Bronchial smooth muscle cell (primary cell): ENCODE measurements at places on chromosomes 11 and 22. TPM values are rescaled to one million over a fixed set of nuclear protein-coding genes. Genes with fewer than 3 reads are reported as not detected.

MS4A6E gene
- not detected in 2 replicates for total RNA-seq

P2RY6 gene
- not detected in 2 replicates for total RNA-seq

TMEM86A gene
- 0.47 and 0.60 TPM in 2 replicates for total RNA-seq

LRP4 gene
- total RNA-seq: 3.0 and 3.2 TPM in 2 replicates

TMPRSS4 gene
- 0.17 TPM in 1 of 2 replicates, not detected in the other for total RNA-seq

APOL6 gene
- 13.7 and 14.5 TPM in 2 replicates for total RNA-seq

YPEL4 gene
- total RNA-seq: 2.2 and 4.7 TPM in 2 replicates
